ENCODE measurements at places on chromosomes 12 and 14. TPM values are rescaled to one million over a fixed set of nuclear protein-coding genes. Genes with fewer than 3 reads are reported as not detected.

The RHEBL1 gene
- total RNA-seq = 1.7 TPM

The FAM181A gene
- not detected for total RNA-seq

The MUCL1 gene
- total RNA-seq = not detected

The GLI1 gene
- 0.25 TPM for total RNA-seq

The ORMDL2 gene
- total RNA-seq = 9.8 TPM

The CLECL1 gene
- total RNA-seq = not detected

GRCh38 chr14:101113835-101114725, 210.6 kb upstream of the RTL1 start:
- DNase-seq = peak; percentile 56

GRCh38 chr14:54175298-54175942, 218.8 kb upstream of the BMP4 start:
- no peak for DNase-seq

GRCh38 chr12:39380090-39380489, 62.8 kb downstream of the KIF21A start:
- no peak for DNase-seq

DNA sequence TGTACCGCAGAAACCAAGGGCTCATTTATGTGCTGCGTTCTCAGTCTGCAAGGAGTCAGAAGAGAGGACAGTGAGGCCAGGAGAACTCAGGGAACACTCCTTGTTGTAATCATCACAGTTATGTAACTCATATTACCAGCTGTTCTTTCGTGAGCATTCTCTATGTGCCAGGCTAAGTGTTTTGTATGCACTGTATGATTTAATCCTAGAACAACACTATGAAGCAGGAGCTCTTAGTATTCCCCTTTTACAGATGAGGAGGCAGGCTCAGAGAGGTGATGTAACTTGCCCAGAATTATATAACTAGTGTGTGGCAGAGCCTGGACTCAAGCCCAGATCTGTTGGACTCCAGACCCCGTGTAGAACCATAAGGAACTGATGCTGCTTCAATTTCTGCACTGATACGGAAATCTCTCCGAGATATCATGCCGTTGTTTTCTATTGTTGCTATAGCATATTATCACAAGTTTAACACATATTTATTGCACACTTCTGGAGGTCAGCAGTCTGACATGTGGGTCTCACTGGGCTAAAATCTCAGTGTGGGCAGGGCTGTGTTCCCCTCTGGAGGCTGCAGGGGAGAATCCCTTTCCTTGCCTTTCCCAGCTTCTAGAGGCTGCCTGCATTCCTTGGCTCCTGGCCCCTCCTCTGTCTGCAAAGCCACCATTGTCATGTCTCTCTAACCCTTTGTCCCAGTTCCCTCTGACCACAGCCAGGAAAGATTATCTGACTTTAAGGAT, 16.3 kb upstream of the CD9 start:
- no peak for DNase-seq

- no peak for DNase-seq
Measured at GRCh38 chr12:74537707-74538385, at the start of gene ATXN7L3B. TSS of gene ATXN7L3B (plus strand) at chr12:74537835. CDS start at chr12:74538113, 278 bp downstream.

DNA sequence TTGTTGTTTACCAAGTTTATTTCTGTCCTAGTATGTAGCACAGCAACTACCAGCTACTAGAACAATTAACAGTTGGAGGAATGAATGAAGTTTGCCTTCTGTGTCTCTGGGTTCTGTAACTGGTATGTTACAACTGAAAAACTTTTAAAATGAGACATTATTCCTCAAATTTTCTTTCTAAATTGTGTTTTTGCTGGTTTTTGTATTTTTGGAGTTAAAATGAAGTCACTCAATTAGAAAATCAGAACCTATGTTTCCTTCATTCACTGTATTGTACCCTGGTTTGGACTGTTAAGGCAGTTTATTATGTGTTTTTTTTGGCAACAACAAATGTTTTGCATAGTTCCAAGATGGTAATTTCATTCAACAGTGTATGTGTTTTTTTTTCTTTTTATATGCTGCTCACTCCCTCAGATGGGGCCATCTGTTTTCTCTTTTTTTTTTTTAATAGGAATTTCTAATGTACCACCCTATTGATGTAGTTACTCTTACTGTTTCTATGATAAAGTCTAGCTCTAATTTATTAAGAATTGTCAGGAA, 30.2 kb upstream of the EVL start:
- DNase-seq = no peak

- DNase-seq = no peak
Measured at GRCh38 chr12:87756111-87756510, 273.1 kb downstream of the C12orf50 start.

DNA sequence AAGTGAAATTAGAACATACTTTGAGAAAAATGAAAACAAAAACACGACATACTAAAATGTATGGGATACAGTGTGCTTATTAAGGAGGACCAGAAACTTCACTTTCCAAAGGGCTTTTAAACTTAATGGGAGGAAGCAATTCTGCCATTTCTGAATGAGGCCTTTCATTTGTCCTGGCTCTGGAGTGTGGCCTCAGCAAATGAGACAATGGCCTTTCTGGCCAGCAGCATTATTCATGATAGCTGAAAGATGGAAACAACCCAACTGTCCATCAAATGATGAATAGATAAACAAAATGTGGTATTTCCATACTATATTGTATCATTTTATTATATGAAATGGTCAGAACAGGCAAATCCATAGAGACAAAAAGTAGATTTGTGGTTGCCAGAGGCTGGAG, 338.6 kb downstream of the CEP128 start:
- DNase-seq = no peak

GRCh38 chr14:74599321-74599761, 12.7 kb downstream of the LTBP2 start:
- DNase-seq = no peak

- no peak for DNase-seq
Measured at GRCh38 chr12:7729746-7730145, 17.4 kb downstream of the CLEC4C start.

GRCh38 chr12:121858662-121859572, at the start of gene HPD:
TSS of gene HPD (minus strand) at chr12:121858859. CDS start at chr12:121858823, 36 bp downstream.
- no peak for DNase-seq
